ENCODE measurements at places on chromosomes 1 and 21. TPM values are rescaled to one million over a fixed set of nuclear protein-coding genes. Genes with fewer than 3 reads are reported as not detected.

GPR153 gene
- polyA plus RNA-seq, result 0.86 TPM

TFAP2E gene
- polyA plus RNA-seq, result 1.6 TPM

IBA57 gene
- 3.8 TPM for polyA plus RNA-seq

ATAD3C gene
- 0.72 TPM for polyA plus RNA-seq

ETNK2 gene
- polyA plus RNA-seq, result 4.1 TPM

SPRR2B gene
- not detected for polyA plus RNA-seq
